ENCODE measurements at places on chromosomes 6 and 20. TPM values are rescaled to one million over a fixed set of nuclear protein-coding genes. Genes with fewer than 3 reads are reported as not detected.

The HTR1E gene
- not detected for polyA plus RNA-seq

The GRM1 gene
- not detected for polyA plus RNA-seq

The BANF2 gene
- not detected for polyA plus RNA-seq

The PHACTR3 gene
- not detected for polyA plus RNA-seq

The IRF4 gene
- 5.7 TPM for polyA plus RNA-seq

The HRH3 gene
- not detected for polyA plus RNA-seq

The TRIM31 gene
- 0.21 TPM for polyA plus RNA-seq

The FIG4 gene
- 28.5 TPM for polyA plus RNA-seq

The SEL1L2 gene
- polyA plus RNA-seq = not detected

The FAM110A gene
- 8.1 TPM for polyA plus RNA-seq

The CYB5R4 gene
- polyA plus RNA-seq = 32.0 TPM

The PAQR8 gene
- polyA plus RNA-seq = 30.3 TPM

The PNLDC1 gene
- polyA plus RNA-seq = 0.23 TPM

The HLA-G gene
- polyA plus RNA-seq = 2.1 TPM

The CPXM1 gene
- not detected for polyA plus RNA-seq
